Left ventricle myocardium superior (tissue), 1 donor: ENCODE measurements at places on chromosomes 1 and 21. TPM values are rescaled to one million over a fixed set of nuclear protein-coding genes. Genes with fewer than 3 reads are reported as not detected.

DNA sequence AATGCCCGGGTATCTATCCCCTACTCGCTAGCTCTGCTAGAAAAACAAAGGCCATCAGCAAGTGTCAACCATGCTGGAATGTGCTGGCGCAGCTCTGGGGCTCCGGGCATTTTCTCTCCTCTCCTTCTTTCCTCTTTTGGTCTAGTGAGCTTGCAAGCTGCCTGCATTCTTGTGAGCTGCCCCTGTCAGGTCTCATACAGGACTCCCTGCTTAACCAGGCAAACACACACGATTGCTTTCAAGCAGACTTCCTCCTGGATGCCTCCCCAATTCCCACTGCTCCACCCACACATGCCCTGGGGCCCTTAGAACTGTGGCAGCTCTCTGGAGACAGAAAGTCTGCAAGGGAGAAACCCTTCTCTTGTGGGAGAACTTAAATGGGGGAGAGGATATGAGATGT lies 35.7 kb upstream of the SUCO start:
- no peak for DNase-seq

DNA sequence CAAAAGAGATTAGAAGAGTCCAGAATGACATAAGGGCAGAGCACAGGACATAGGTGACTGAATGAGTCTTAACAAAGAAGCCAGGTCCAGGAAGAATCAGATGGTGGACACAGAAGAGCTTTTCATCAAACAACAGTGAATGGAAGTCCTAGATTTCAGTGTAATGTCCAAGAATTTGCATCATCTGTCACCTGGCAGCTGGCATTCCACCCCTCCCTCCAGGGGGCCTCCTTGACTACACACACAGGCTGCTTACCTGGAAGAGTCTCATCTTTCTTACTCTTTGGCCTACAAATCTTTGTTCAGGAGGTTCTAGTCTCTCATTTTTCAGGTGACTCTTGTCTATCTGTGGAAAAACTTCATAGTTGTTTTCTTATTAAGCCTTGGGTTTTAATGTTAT lies 36.2 kb downstream of the GORAB start:
- no peak for DNase-seq

DNA sequence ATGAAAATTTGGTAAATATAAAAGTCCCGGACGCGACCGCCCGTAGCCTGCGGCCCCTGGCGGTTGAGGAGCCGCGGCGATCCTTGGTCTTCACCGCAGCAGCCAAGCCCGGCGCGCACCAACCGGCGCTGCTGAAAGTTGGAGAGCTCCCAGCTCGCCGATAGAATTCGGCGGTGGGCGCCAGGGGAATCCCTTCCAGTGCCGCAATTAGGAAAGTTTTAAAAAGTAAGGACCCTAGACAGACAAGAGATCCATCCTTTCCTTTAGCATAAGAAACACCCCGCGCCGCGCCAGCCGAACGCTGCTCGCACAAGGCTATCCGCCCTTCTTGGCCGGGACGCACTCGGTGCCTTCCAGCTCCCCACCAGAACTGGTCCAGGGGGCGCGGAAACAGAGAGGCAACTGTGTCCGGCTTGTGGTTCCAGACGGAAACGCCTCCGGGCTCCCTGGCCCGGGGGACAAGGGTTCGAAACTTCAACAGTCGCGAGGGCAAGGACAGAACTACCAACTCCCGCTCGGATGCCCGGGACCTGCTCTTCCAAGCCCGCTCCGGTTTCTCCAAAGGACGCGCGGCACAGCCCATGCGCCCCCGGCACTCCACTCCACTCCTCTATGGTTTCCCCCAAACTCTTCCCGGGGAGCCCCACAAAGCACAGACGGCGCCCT lies 1.7 kb downstream of the FAM78B start:
- DNase-seq, result peak; percentile 69

DNA sequence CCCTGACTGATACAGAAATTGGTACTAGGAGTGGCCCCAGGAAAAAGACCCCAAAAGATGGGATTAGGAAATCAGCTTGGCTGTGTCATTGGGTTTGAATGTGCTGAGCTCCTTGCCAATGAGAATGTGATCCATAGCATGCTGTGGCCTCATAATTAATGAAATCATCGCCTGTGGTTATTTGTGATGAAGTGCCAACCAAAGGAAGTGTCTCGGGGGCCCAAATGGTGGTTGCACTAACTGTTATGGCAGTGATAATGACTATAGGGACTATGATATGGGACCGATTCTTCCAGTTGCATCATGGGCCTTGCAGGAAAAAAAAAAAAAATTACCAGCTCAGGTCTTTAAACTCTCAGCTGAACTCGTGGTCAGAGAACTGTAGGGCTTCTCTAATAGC lies 15.4 kb upstream of the ZDHHC18 start:
- no peak for DNase-seq

The MAD2L2 gene
- total RNA-seq, result 21.8 TPM
